Tibial nerve (tissue), 4 donors: ENCODE measurements at places on chromosomes 16 and 17.
A peak's percentile ranks its signal among the peaks of the same experiment; 100 is the strongest.

- no peak for DNase-seq
Observed at GRCh38 chr17:64662774-64663367, 764 bp upstream of the SMURF2 start.

- DNase-seq, result no peak
Observed at GRCh38 chr17:59504821-59505220, 60.6 kb upstream of the DHX40 start.

- peak; percentile 46 for DNase-seq
Observed at GRCh38 chr17:14302431-14303099, 1.7 kb downstream of the HS3ST3B1 start.

DNA sequence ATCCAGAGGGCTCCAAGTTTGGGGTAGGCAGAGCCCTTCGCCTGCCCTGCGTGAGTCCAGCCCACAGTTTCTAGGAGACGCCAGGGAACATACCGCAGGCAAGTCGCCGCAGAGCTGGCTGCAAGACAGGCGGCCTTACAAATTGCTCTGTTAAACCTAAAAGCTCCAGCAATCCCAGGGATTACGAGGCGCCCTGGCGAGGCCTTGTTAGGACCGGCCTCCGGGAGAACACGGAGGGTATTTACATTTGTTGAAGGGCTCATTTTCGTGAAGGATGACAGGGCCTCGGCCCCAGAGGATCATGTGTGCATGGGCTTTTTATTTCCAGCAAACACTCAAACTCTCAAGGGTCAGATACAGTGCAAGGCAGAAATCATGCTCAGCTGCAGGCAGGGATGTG lies 77.6 kb upstream of the FOXF1 start:
- no peak for DNase-seq

DNA sequence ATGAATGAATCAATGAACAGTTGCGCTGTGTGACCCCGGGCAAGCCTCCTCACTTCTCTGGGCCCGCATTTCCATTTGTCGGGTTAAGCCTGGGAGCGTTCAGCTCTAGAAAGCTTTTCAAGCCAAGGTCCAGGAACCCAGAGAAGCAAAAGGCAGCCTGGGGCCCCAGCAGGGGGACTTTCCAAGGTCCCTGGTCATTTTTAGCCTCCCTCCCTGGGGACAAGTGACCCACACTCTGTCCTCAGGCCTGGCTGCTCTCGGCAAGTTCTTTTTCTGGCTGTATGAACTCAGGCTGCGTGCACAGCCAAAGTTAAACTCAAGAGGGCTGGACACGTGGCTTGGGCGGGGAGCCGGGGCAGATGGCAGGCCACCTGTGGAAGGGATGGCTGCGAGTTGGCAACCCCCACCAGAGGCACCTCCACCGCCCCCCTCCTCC lies 41.4 kb upstream of the CIBAR2 start:
- no peak for DNase-seq

DNA sequence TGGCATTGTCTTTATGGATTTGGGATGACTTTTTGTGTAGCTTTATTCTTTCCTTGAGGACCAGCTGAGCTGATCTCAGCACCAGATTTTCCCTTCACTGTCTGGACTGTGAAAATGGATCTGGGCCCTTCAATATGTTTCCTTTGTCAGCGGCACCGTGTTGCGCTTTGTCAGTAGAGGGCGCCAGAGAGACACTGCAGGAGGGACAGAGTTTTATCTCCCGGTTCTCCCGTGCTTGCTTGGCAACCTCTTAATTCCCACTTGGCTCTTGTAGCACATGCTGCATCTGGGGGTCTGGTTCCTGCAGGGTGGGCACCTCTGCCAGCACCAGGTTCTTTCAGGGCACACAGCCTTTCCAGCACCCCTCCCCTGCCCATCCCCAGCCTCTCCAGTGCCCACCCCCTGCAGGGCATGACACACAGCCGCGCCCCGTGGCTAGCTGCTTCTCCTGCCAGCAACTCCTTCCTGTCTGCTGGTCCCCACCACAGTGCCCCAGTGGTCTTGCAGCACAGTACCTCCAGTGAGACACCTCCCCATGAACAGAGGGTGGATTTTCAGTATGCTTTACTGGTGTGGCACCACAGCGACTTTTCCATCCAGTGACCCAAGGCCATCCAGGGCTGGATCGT lies 19.6 kb downstream of the OR1D5 start:
- DNase-seq, result no peak

- no peak for DNase-seq
Observed at GRCh38 chr17:77281904-77282367, 141.2 kb downstream of the SEC14L1 start.

DNA sequence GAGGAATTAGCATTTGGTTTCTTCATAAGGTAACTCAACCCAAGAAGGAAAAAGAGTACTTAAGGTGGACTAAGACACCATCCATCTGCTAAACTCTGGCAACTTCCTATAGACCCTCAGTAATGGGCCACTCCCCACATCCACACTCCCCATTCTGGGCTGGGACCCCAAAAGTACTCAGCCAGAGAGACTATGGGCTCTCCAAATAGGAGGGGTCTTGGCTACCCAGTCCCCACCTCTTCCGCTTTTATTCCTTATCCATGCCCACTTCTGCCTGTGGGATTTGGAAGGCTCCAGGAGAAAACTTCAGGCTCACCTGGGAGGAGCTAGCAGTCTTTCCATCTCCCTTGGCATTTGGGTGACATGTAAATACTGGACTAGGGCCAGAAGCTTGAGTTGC lies 164.5 kb upstream of the CCL2 start:
- no peak for DNase-seq

DNA sequence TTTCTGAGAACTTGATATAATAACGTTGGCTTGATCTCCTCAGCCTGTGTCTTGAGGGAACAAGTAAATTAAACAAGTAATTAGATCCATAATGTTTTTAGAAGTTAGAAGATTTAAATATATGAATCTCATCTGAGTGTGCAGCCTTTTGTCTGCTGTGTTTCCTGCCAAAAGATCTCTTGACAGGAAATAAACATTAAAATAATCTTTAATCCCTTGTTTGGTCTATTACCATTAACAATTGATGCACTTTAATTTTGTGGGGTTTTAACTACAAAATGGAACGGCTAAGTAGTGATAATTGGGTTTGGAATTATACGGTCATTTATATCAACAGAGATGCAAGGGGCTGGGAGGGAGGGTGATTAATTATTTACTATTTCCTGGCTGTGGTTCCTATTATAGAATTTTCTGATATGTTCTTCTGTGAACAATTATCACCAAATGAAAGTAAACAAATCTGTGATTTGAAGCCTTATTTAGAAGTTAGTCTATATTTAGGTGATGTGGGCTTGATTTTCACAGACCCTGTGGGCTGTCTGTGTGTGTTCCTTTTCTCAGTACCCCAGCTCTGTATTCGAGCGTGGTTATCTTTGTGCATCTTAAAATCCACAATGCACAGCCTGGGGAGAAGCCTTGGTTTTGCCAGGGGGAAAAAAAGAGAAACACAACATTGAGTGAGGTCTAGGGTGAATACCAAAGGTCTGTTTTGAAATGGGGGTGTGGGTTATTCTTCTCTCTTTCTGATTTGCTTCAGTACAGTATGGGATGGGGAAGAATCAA lies 556.1 kb downstream of the WWOX start:
- no peak for DNase-seq

GRCh38 chr16:11633113-11633512 lies 35.1 kb upstream of the SNN start:
- no peak for DNase-seq

DNA sequence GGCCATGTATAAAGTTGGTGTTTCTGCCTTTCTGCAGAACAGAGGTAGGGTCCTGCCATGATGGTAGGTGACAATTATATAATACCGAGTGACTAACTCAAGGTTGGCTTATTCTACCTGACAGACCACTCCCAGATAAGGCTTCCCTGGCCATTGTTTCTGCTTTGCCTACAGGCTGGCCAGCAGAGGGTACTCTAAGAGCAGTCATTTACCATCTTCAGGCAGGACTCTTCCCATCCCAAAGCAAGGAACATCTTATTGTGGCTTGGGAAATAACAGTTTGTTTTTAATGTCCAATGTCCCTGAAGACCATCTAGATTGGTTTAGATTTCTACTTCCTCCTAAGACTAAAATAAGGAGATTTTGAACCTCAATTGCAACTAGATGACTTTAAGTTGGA lies 74.1 kb downstream of the SNX11 start:
- no peak for DNase-seq

DNA sequence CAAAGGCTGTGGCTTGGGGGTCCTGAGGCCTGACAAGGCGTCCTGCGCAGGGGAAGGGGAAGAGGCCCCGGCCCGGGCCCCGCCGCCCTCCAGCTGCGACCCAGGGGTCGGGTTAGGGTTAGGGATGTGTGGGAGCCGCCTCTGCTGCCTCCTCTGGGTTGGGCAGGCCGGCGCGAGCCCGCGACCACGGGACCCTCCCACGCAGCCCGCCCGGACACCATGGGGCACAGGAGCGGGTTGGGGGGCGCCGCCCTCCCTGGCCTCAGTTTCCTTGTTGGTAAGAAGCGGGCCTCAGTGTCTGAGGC lies 386 bp downstream of the CIAO3 start:
- DNase-seq, result no peak

DNA sequence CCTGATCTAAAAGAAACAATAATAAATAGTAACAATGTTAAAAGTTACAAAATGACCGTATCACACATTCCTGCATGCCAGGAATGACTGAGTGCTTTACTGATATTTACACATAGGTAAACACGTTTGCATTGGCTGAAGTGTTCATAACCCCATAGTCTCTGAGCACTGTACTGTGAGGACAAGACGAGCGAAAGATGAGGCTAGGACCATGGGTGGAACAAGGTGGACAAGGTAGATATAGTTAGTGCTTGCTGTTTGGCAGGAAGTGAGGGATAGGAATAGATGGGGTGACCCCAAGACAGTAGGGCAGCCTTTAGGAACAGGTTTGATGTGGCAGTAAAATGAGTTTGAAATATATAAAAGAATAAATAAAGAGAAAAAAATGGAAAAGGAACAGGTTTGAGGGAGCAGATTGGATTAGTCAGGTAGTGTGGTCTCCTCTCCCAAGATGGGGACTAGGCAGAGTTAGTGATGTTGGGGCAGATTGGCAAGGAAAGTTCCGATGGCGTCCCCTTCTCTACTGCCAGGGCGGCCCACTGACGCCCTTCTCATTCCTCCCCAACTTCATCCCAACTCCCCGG lies 452 bp upstream of the E2F4 start:
- DNase-seq, result no peak

- DNase-seq, result no peak
Observed at GRCh38 chr17:3916825-3917224, 560 bp upstream of the P2RX1 start.

DNA sequence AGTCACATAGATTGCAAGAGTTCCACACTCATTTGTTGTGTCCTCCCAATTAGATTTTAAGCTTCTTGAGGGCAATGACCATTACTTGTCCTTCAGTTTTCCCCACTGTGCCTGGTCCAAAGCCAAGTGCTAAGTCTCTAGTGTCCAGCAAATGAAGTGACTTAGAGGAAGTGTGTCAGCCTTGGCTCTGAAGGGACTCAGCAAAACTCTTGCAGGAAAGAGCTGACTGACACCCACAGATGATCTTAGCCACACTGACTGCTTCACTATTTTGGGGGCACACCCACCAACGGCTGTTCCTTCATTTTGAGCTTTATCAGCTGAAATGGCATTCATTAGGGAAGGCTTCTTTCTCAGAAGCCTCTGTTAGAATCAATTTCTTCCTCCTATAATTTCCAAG lies 358.1 kb downstream of the UTP18 start:
- no peak for DNase-seq

GRCh38 chr16:85898521-85899442 lies at the start of gene IRF8:
Gene IRF8 (plus strand): TSS chr16:85899162. CDS start chr16:85903016, 3,854 bp downstream.
- DNase-seq, result peak; percentile 46

GRCh38 chr17:70813355-70813930 lies 644.1 kb downstream of the KCNJ2 start:
- peak; percentile 57 for DNase-seq

GRCh38 chr16:83789642-83790401 lies 18.0 kb upstream of the HSBP1 start:
- DNase-seq, result no peak

- DNase-seq, result no peak
Observed at GRCh38 chr16:9996221-9996620, 186.0 kb downstream of the GRIN2A start.

GRCh38 chr17:16415031-16415924 lies at the start of gene TRPV2:
Gene TRPV2 (plus strand): TSS chr17:16415571. CDS start chr17:16417669, 2,098 bp downstream.
- no peak for DNase-seq

DNA sequence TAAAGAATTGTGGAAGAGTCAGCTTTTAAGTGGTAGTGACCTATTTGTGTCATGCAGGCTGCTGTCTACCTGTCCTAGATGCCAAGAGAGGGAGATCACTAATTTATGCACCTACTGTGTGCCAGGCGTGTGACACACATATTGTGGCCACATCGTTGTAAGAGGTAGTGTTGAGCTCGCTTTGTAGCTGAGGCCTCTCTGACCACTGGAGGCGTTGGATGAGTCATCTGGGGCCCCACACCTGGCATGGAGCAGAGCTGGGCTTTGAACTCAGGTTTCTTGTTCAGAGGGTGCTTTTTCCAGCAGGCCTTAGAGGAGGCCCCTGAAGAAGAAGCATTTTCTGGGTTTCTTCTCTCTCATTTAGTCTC lies 52.3 kb upstream of the LGALS9 start:
- no peak for DNase-seq

DNA sequence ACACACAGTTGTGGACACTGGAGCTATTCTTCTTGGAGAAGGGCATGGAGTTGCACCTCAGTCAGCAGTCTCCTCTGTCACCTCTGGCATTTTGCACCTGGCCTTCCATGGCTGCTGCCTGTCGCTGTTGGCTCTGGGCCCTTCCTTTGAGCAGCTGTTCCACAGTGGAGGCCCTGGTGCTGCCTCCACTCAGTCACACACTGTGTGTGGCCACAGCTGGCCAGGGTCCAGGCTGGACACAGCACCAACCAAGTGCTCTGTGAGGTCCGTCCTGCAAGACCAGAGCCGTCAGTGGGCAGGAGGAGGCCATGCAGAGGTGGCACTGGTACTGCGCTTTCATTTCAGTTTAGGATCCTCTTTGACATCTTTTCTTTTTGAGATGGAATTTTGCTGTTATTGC lies 21.6 kb upstream of the MED9 start:
- no peak for DNase-seq

GRCh38 chr17:77836557-77837041 lies 121.9 kb upstream of the TNRC6C start:
- no peak for DNase-seq

GRCh38 chr17:70857351-70857750 lies 688.0 kb downstream of the KCNJ2 start:
- no peak for DNase-seq

- DNase-seq, result no peak
Observed at GRCh38 chr16:86881861-86882273, 303.5 kb downstream of the FOXL1 start.

GRCh38 chr16:22353191-22353919 lies 21.1 kb downstream of the CDR2 start:
- DNase-seq, result no peak

DNA sequence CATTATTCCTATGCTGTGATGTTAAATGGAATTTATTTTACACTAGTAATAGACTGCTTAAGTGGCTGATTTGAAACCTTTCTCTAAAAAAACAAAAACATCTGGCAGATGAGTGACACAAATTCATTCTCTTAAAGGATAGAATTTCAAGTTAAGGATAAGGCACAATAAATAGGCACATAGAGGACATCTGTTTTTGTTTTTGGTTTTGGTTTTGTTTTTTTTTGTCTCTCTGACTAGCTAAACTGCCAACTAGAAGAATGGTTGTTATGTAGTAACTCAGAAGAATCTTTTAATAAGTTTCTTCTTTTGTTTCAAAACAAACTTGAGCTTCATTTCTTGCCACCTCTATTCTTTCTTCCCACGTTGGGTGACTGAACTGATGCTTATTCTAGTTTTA lies 5.1 kb upstream of the VPS4A start:
- no peak for DNase-seq

- DNase-seq, result no peak
Observed at GRCh38 chr16:75192606-75193264, 14.2 kb downstream of the CTRB2 start.
